ENCODE measurements at places on chromosomes 1 and 21. TPM values are rescaled to one million over a fixed set of nuclear protein-coding genes. Genes with fewer than 3 reads are reported as not detected.

DNA sequence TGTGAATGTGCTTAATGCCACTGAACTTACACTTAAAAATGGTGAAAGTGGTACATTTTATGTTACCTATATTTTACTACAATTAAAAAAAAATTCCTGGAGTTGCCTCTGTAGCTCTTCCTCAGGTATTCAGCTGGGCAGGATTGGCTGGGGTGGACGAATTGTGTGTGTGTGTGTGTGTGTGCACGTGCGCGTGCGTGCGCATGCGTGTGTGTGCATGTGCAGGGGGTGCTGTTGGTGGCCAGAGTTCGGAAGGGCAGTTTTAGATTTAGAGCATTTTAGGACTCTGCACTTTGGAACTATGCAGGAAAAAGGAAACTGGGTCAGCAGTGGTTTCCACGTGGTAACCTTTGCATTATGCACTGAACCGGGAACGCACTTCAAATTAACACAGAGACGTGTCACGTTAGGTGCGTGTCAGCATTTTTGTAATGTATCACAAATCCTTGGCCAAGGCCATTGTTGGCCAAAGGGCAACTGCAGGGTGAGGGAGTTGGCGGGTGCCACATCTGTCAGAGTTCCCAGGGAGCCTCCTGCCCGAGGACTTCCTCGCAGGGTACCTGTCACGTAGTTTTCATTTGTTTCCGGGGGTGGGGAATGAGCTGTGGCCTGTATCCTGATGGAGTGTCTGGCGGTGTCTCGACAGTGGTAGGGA is 312.8 kb downstream of the CAMTA1 start:
- H3K4me3 ChIP-seq: no peak overlapping the region
- H3K36me3 ChIP-seq: no peaks in the 10 kb centered on the region
- H3K4me1 ChIP-seq: no peaks in the 10 kb centered on the region
- H3K27ac ChIP-seq: no peak overlapping the region
- peaks cover 9% of the 10 kb centered on the region for H3K27me3 ChIP-seq
- DNase-seq: no peak

DNA sequence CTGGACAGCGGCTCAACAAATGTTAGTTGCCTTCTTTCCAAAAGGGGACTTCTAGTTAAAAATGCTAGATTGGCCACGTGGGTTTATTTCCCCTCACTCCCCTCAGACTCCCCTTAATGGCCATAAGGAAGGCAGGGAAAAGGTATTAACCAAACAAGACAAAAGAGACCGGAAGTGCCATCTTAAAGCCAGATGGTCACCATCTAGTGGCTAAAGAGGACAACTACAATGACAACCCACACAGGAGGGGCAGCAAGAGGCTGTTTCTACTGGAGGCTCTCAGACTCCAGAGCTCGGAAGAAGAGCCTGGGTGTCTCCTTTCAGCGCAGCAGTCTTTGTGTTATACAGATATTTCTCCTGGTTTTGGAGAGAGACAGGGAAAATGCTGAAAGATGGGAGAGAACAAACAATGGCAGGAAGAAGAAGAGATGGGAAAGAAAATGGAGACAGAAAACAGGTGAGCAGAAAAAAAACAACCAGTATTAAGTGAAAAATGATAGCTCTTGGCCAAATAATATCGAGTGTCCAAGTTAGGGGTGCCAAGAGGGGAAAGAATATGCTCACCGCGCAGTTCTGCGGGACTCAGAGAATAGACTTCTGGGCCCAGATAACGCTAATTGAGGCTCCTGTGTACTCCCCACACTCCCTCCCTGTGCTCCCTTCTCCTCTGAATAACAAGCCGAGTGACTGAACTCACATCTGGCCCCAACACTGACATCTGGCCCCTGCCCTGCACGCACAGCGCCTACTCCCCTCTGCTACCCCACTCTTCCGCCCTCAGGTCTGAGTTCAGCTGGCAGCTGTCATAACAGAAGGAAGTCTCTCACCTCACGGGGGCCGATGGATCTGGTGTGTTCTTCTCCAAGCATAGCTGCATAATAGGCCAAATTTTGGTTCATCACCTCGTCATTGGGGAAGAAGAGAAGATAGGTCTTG is 9.6 kb downstream of the P3H1 start:
- peaks cover 21% of the 10 kb centered on the region for H3K36me3 ChIP-seq
- H3K27ac ChIP-seq: no peak overlapping the region
- no peaks in the 10 kb centered on the region for H3K27me3 ChIP-seq
- DNase-seq: no peak

DNA sequence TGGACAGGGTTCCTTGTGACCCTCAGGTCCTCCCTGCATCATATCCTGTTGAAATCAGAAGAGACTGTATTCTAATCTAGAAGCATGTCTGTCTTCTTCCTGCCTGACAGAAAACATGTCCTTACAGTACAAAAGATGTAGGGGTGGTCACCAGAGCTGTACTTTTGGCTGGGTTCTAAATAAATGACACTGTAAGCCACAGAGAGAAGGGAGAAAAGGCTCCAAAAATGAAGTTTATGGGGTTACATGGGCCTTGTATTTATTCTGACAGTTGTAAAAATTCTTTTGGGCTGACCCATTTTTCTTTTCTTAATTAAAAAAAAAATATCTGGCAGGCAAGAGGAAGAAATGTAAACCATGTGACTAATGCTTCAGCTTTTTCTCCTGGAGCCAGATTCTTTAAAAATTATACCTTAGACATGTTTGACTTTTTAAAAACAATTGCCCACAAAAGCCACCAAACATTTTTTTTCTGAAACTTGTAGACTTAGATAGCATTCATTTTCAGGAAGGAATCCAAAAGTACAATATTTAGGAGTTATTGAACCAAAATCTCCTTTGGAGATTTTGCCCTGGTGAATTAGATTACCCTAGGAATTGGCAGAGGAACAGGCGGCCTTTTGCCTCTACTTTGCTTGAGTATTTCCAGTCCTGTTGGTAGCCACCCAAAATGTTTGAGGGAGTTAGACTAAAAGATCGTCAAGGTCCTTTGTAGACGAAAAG is 17.1 kb downstream of the RGL1 start:
- no peaks in the 10 kb centered on the region for H3K36me3 ChIP-seq
- H3K4me3 ChIP-seq: no peak overlapping the region
- H3K27ac ChIP-seq: no peak overlapping the region
- no peaks in the 10 kb centered on the region for H3K27me3 ChIP-seq
- H3K4me1 ChIP-seq: no peaks in the 10 kb centered on the region

LHX8 gene
- total RNA-seq: not detected

- H3K4me1 ChIP-seq: peaks cover 16% of the 10 kb centered on the region
- no peak for DNase-seq
- no peak overlapping the region for H3K4me3 ChIP-seq
- H3K27me3 ChIP-seq: no peaks in the 10 kb centered on the region
Measured at GRCh38 chr1:180945151-180945550, 32.5 kb downstream of the KIAA1614 start.

CDC42 gene
- total RNA-seq: 292 TPM

- H3K4me3 ChIP-seq: peak overlapping the region; percentile 95
- H3K4me1 ChIP-seq: peaks cover 20% of the 10 kb centered on the region
- H3K27me3 ChIP-seq: peaks cover 17% of the 10 kb centered on the region
- no peak overlapping the region for H3K27ac ChIP-seq
- DNase-seq: no peak
- H3K36me3 ChIP-seq: no peaks in the 10 kb centered on the region
Measured at GRCh38 chr21:45972716-45973474, 8.7 kb upstream of the COL6A1 start.

GRCh38 chr1:199399996-199400724 is 627.4 kb upstream of the NR5A2 start:
- DNase-seq: no peak
- no peak overlapping the region for H3K4me3 ChIP-seq
- peaks cover 6% of the 10 kb centered on the region for H3K4me1 ChIP-seq
- H3K36me3 ChIP-seq: no peaks in the 10 kb centered on the region
- H3K27me3 ChIP-seq: no peaks in the 10 kb centered on the region
- H3K27ac ChIP-seq: no peak overlapping the region

MYOG gene
- not detected for total RNA-seq

DNA sequence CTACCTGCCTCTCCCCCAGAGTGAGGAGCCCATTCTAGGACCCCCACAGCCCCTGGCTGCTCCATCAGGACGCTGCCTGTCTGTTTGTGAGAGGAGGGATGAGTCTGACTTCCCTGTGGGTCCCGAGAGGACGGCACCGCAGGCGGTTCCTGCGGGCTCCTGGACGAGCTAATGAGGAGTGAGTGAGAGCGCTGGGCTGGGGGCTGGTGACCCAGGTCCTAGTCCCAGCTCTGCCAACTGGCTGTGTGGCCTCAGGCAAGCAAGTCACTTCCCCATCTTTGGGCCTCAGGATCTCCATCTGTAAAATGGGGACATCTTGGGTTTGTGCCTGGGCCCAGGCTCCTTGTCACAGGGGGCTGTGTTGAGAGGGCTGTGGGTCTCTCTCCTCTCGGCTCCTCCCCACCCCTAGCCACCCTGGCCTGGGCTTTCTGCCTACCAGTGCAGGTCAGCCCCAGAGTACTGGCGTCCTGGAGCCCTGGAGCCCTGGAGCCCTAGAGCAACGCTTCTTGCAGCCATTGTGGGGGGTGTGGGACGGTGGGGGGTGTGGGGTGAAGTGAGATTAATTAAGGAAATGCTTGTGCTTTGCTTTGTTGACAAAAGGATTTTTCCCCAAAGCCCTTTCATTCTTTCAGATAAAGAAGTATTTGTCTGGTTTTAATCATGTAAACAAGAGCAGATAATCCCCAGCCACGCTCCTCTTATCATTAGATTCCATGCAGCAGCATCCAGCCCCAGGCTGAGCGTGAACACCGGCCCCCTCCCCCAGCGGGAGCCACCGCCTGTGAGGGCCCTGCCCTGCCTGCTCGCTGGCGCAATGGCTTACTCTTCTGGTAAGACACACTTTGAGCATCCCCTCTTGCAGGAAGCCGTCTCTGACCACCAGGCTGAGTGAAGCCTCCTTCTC is 26.8 kb downstream of the SLC1A7 start:
- peaks cover 11% of the 10 kb centered on the region for H3K4me1 ChIP-seq
- H3K4me3 ChIP-seq: no peak overlapping the region
- peaks cover 16% of the 10 kb centered on the region for H3K27me3 ChIP-seq
- H3K27ac ChIP-seq: no peak overlapping the region

DNA sequence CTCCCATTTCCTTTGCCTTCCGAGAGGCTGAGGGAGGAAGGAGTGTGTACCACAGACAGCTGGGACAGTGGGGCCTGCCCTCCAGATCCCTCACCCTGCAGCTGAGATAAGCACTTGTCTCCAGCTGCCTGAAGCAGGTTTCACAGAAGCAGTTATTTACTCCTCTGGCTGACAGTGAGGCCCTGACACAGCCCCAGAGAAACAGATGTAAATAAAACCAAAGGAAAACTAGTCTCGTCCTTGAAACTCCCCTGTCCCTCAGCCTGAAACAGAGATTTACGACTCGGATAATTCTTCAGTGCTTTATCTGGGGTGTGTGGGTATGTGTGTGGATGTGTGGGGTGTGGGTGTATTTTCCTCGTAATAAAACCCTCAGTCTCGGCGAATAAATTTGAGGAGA is 181.1 kb downstream of the IGSF21 start:
- H3K27ac ChIP-seq: peak overlapping the region; percentile 15
- peaks cover 4% of the 10 kb centered on the region for H3K27me3 ChIP-seq
- H3K36me3 ChIP-seq: no peaks in the 10 kb centered on the region
- DNase-seq: no peak
- no peaks in the 10 kb centered on the region for H3K4me1 ChIP-seq

CD5L gene
- total RNA-seq: not detected

SKI gene
- 28.5 TPM for total RNA-seq

LMX1A gene
- total RNA-seq: not detected

DNA sequence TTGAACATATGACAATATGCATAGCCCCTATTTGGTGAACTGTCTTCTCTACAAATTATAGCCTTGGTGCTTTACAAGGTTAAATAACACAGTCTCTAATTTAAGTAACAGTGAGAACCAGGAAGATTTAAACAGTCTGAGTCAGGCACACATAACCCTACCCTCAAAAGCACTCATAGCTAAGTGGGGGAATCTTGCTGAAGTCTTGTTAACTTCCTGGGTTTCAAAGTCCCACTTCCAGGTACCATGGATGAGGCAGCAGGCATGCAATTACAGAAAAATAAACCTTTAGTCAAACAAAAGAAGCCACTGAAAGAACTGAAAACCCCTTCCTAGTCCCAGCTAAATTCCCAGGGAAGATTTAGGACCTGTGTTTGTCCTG is 147.6 kb downstream of the PBX1 start:
- H3K4me3 ChIP-seq: no peak overlapping the region
- no peaks in the 10 kb centered on the region for H3K27me3 ChIP-seq
- no peak for DNase-seq
- no peaks in the 10 kb centered on the region for H3K4me1 ChIP-seq

- H3K27me3 ChIP-seq: no peaks in the 10 kb centered on the region
- peaks cover 4% of the 10 kb centered on the region for H3K4me1 ChIP-seq
- no peak overlapping the region for H3K27ac ChIP-seq
Measured at GRCh38 chr1:227891223-227891954, 56.3 kb downstream of the WNT9A start.

- peaks cover under 1% of the 10 kb centered on the region for H3K27me3 ChIP-seq
- H3K4me3 ChIP-seq: no peak overlapping the region
- H3K36me3 ChIP-seq: no peaks in the 10 kb centered on the region
- no peak for DNase-seq
Measured at GRCh38 chr1:93426181-93426580, 21.7 kb upstream of the FNBP1L start.

GRCh38 chr21:28693476-28693875 is 299.2 kb downstream of the LTN1 start:
- peaks cover 1% of the 10 kb centered on the region for H3K36me3 ChIP-seq
- no peaks in the 10 kb centered on the region for H3K27me3 ChIP-seq
- no peak for DNase-seq
- no peaks in the 10 kb centered on the region for H3K4me1 ChIP-seq
- no peak overlapping the region for H3K4me3 ChIP-seq
